ENCODE measurements at places on chromosomes 5 and 9. TPM values are rescaled to one million over a fixed set of nuclear protein-coding genes. Genes with fewer than 3 reads are reported as not detected.

GRCh38 chr5:76764374-76764773 lies 48.4 kb downstream of the F2R start:
- DNase-seq, result no peak

- no peak for DNase-seq
Observed at GRCh38 chr5:14325369-14325768, 182.2 kb downstream of the TRIO start.

DNA sequence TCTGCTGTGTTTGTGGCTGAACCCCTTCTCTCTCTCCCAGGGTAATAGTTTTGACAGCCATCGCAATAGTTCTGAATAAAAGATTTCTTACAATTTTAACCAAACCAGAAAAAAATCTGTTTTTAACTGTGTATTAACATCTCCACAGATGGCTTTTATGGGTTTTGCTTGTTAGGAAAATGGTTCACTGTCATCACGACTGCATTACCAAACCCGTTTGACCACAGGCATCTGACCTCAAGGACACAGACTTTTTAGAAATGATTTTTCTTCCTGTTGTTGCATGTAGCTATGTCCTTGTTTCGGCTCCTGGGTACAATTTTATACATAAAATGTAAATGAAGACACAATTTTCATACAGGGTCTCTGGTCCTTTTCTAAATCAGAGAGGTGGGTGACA lies 316.1 kb downstream of the IRX1 start:
- no peak for DNase-seq

BNC2 gene
- total RNA-seq, result 21.5 TPM

SLC31A2 gene
- total RNA-seq, result 8.9 TPM

Data from ureter (tissue), 1 donor.